Thoracic aorta (tissue), 2 donors: ENCODE measurements at places on chromosomes 3 and 15. TPM values are rescaled to one million over a fixed set of nuclear protein-coding genes. Genes with fewer than 3 reads are reported as not detected.

ST3GAL6 gene
- 16.9 TPM for total RNA-seq

DNA sequence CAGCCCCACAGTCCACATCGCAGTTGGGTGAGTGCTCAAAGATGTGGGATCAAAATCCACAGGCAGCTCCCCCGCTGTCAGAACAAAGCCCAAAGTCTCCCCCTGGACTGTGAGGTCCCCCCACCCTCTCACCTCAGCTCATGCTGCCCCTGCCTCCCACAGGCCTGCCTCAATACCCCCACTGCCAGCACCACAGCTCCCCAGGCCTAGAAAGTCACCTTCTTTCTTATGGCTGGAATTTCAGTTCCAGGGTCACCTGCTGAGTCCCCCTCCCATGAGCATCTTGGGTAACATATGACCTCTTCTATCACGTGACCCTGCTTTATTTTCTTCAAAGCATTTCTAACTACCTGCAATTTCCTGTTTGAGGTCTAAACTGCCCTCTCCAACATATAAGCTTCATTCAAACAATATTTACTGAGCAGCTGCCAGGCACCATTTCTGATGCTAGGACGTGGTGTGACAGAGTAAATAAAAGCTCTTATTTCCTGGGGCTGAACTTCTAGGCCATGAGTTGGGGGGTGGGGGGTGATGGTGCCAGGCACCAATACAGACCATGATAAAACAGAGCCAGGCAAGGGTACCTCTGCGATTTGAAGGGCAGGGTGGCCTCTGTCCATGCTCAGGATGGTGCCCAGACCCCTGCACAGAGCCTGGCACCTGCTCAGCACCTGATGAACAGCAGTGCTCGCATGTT is 2.4 kb upstream of the TMEM89 start:
- no peak for DNase-seq
- no peak overlapping the region for H3K4me3 ChIP-seq
- peaks cover 35% of the 10 kb centered on the region for H3K36me3 ChIP-seq
- H3K27me3 ChIP-seq, result no peaks in the 10 kb centered on the region

WWTR1 gene
- 243 TPM for total RNA-seq

- H3K4me1 ChIP-seq, result no peaks in the 10 kb centered on the region
- DNase-seq, result no peak
- H3K36me3 ChIP-seq, result no peaks in the 10 kb centered on the region
- no peak overlapping the region for H3K4me3 ChIP-seq
- no peak overlapping the region for H3K27ac ChIP-seq
Observed at GRCh38 chr15:31852933-31853799, 177.1 kb upstream of the CHRNA7 start.

- no peaks in the 10 kb centered on the region for H3K36me3 ChIP-seq
- no peaks in the 10 kb centered on the region for H3K27me3 ChIP-seq
- no peaks in the 10 kb centered on the region for H3K4me1 ChIP-seq
- no peak for DNase-seq
Observed at GRCh38 chr15:51758645-51759044, 7.2 kb downstream of the TMOD2 start.

NPAP1 gene
- not detected for total RNA-seq

DNA sequence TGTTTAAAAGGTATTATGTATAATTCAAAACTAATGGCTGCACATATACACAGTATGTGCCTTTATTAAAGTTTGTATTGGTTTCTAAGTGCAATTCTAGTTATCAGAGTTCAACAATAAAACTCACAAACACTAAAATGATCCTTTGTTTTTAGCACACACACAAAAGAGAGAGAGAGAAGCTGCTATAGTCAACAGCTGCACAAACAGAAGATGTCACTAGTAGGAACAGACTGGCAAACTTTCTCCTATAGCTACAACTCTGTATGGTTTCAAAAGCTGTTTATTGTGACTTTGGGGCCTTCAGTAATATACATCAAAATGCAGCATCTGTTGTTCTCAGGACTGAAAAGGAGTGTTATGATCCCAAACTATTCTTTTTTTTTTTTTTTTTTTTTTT is 6.1 kb downstream of the SECISBP2L start:
- peaks cover 35% of the 10 kb centered on the region for H3K4me1 ChIP-seq
- peaks cover 6% of the 10 kb centered on the region for H3K36me3 ChIP-seq
- H3K27me3 ChIP-seq, result no peaks in the 10 kb centered on the region
- H3K4me3 ChIP-seq, result no peak overlapping the region

ADAMTSL3 gene
- 41.4 TPM for total RNA-seq

- DNase-seq, result no peak
- H3K4me3 ChIP-seq, result no peak overlapping the region
- H3K27me3 ChIP-seq, result no peaks in the 10 kb centered on the region
- H3K27ac ChIP-seq, result no peak overlapping the region
- H3K4me1 ChIP-seq, result no peaks in the 10 kb centered on the region
Observed at GRCh38 chr3:32296251-32297204, 58.0 kb downstream of the CMTM8 start.

GRCh38 chr3:37887062-37887461 is 25.4 kb downstream of the CTDSPL start:
- no peak overlapping the region for H3K4me3 ChIP-seq
- H3K36me3 ChIP-seq, result no peaks in the 10 kb centered on the region
- no peak for DNase-seq
- peaks cover 59% of the 10 kb centered on the region for H3K4me1 ChIP-seq
- H3K27me3 ChIP-seq, result no peaks in the 10 kb centered on the region

GRCh38 chr15:42010434-42010833 is 10.4 kb downstream of the PLA2G4E start:
- H3K4me3 ChIP-seq, result no peak overlapping the region
- no peaks in the 10 kb centered on the region for H3K4me1 ChIP-seq
- no peaks in the 10 kb centered on the region for H3K36me3 ChIP-seq
- no peak for DNase-seq

CPEB1 gene
- total RNA-seq, result 2.8 TPM

SNTN gene
- total RNA-seq, result not detected

- no peaks in the 10 kb centered on the region for H3K4me1 ChIP-seq
- H3K36me3 ChIP-seq, result no peaks in the 10 kb centered on the region
- no peak for DNase-seq
Observed at GRCh38 chr3:145649368-145649887, 511.6 kb downstream of the PLOD2 start.

- H3K4me1 ChIP-seq, result no peaks in the 10 kb centered on the region
- H3K27me3 ChIP-seq, result no peaks in the 10 kb centered on the region
- DNase-seq, result no peak
- H3K27ac ChIP-seq, result no peak overlapping the region
Observed at GRCh38 chr3:34832865-34833508, 806.3 kb upstream of the ARPP21 start.

DNA sequence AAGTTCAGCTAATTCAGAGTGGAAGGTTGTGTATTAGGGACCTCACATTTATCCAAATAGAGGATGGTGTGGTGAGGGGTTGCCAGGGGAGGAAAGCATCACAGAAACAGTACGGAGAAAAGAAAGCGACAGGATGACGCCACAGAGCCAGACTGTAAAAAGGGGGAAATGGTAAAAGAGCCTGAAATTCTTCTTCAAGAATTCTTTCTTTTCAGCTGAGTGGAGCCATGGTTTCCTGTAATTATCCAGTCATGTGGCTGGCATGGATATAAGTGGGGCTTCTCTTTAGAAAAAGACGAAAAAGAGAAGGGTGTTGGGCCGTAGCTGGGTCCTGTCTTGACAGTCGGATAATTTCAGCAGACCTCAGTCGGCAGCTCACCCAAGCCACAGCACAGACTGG is 24.5 kb upstream of the PSMD6 start:
- no peak overlapping the region for H3K4me3 ChIP-seq
- no peaks in the 10 kb centered on the region for H3K4me1 ChIP-seq
- H3K27ac ChIP-seq, result no peak overlapping the region
- no peaks in the 10 kb centered on the region for H3K36me3 ChIP-seq
- H3K27me3 ChIP-seq, result no peaks in the 10 kb centered on the region

DNA sequence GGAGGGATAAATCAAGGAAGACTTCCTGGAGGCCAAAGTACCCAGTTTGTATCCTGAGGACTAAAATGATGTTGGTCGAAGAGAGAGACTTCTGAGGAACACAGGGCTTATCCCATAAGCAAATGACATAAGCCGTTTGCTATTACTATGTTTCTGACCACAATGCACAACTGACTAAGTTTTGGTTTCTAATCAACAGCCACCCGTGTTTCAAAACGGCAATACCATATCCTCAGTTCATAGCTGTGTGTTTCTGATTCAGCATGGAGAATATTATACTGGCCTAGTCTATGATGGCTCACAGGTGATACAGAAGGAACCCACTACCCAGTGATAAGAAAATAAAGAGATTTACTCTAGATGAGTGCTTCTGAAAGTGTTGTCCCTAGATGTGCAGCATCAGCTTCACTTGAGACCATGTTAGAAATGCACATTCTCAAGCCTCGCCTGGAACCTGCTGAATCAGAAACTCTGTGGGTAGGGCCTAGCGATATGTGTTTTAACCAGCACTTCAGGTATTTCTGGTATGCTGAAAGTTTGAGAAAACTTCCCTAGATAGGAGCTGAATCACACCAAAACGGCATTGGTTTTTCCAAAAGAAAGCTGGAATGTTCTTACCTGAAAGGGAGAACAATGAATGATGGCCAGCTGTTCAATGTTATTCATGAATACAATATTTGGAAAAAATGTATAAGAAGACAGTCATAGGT is 639.7 kb upstream of the NR2F2 start:
- no peaks in the 10 kb centered on the region for H3K27me3 ChIP-seq
- DNase-seq, result no peak
- no peak overlapping the region for H3K27ac ChIP-seq

TTLL13 gene
- not detected for total RNA-seq

DNA sequence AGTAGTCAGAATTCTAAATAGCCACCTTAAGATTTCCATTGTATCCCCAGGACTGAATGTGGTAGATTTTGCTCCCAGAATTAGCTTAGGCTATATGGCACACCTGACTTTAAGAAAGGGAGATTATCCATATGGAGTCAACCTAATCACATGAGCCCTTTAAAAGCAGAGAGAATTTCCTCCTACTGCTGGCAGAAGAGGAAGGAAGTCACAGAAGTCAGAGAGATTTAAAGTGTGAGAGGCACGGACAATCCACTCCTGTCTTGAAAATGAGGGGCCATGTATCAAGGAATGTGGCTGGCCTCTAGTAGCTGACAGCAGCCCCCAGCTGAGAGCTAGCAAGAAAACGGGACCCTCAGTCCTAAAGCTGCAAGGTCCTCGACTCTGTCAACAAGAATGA is 26.8 kb downstream of the LRRC31 start:
- no peaks in the 10 kb centered on the region for H3K36me3 ChIP-seq
- no peak overlapping the region for H3K27ac ChIP-seq
- H3K4me1 ChIP-seq, result no peaks in the 10 kb centered on the region
- H3K4me3 ChIP-seq, result no peak overlapping the region
- no peak for DNase-seq

GOLGA8G gene
- total RNA-seq, result not detected

DNA sequence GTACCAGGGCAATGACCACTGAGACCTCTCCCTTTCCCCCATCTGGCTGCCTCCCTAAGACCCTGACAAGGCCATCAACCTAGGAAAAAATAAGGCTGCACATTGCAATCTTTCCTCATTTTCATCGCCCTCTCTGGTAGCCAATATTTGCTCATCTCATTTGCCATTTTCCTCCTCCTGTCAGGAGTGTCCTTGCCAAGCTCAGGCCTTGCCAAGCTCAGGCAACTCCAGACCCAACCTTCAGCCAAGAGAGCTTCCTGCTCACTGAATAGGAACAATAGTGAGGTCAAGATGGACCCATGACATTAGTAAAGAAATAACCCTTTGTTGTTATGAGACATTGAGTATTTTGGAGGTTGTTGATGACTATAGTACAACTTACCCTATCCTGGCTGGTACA is 380.3 kb downstream of the RSL24D1 start:
- no peaks in the 10 kb centered on the region for H3K27me3 ChIP-seq
- no peak overlapping the region for H3K27ac ChIP-seq
- H3K4me3 ChIP-seq, result no peak overlapping the region
- H3K36me3 ChIP-seq, result no peaks in the 10 kb centered on the region
- DNase-seq, result no peak
- H3K4me1 ChIP-seq, result no peaks in the 10 kb centered on the region

DNA sequence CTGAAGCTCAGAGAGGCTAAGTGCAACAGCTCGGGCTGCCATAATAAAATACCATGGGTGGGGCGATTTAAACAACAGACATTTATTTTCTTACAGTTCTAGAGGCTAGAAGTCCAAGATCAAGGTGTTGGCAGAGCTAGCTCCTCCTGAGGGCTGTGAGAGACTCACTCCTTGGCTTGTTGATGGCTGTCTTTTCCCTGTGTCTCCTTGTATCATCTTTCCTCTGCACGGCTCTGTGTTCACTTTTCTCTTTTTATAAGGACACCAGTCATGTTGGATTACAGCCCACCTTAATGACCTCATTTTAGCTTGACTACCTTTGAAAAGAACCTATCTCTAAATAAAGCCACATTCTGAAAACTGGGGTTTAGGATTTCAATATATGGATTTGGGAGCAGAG is 129.7 kb downstream of the RPL22L1 start:
- no peaks in the 10 kb centered on the region for H3K27me3 ChIP-seq
- no peaks in the 10 kb centered on the region for H3K36me3 ChIP-seq
- peak overlapping the region; percentile 71 for H3K27ac ChIP-seq
- DNase-seq, result no peak

GRCh38 chr15:98308117-98308516 is 340.2 kb upstream of the IGF1R start:
- H3K4me3 ChIP-seq, result no peak overlapping the region
- no peak overlapping the region for H3K27ac ChIP-seq
- H3K36me3 ChIP-seq, result no peaks in the 10 kb centered on the region
- H3K27me3 ChIP-seq, result no peaks in the 10 kb centered on the region
- DNase-seq, result no peak

MCF2L2 gene
- 1.5 TPM for total RNA-seq

DNA sequence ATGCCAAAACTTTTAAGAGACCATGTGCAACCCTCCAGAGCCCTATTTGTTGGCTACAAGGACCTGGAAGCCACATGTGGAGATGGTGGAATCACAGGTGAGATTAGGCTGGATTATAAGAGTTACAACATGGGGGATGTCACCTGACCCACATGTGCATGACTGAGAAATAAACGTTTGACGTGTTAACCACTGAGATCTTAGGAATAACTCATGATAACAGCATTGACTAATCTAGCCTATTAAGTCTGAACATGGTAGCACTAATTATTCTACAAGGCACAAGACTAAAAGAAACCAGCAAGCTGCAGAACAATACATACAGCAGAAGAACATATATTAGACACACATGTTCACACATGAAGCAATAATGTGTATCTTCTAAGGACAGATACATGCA is 38.4 kb downstream of the SUCLG2 start:
- no peak overlapping the region for H3K27ac ChIP-seq
- no peak for DNase-seq
- no peaks in the 10 kb centered on the region for H3K36me3 ChIP-seq
- H3K27me3 ChIP-seq, result no peaks in the 10 kb centered on the region

PLCB2 gene
- 32.4 TPM for total RNA-seq

GRCh38 chr15:67276666-67277065 is 22.1 kb downstream of the IQCH start:
- H3K27me3 ChIP-seq, result no peaks in the 10 kb centered on the region
- H3K4me1 ChIP-seq, result no peaks in the 10 kb centered on the region
- no peak for DNase-seq
- no peak overlapping the region for H3K27ac ChIP-seq

NAALADL2 gene
- total RNA-seq, result 12.9 TPM

DNA sequence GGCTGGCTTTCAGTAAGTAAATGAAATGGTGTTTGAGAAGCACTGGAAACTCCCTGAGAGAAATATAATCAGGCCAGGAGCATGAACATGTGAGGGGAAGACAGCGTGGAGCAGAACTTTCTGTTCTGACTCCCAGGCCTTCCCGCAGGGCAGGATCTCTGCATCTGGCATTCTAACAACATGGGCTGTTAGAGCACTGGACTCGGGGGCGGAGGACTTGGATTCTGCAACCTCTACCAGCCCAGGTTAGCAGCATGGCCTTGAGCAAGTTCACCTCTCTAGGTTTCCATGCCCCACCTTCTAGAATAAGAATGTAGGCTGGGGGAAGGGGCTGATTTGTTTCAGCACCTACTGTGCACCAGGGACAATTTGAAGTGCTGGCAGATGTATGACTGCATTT is 12.5 kb upstream of the BFSP2 start:
- H3K4me1 ChIP-seq, result peaks cover 5% of the 10 kb centered on the region
- H3K27me3 ChIP-seq, result no peaks in the 10 kb centered on the region
- DNase-seq, result no peak
- no peaks in the 10 kb centered on the region for H3K36me3 ChIP-seq
